ENCODE measurements at places on chromosomes 4 and X.
A peak's percentile ranks its signal among the peaks of the same experiment; 100 is the strongest.

DNA sequence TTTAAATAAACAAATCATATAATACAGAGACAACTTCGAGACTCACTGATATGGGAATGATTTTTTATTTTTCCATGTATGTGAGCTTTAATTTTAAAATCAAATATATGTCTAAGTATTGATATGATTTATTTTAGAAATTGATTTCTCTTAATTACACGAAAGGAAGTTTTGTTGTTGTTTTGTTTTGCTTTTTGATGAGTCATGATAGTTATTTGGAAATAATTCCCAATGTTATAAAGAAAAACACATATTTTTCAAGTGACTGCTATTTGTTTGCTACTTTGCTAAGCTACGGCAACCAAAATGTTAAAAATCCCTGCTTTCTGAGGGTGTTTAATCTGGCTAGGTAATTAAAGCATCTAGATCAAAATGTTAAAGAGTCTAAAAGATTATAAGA lies 2139.4 kb upstream of the TENM3 start:
- DNase-seq, result no peak

DNA sequence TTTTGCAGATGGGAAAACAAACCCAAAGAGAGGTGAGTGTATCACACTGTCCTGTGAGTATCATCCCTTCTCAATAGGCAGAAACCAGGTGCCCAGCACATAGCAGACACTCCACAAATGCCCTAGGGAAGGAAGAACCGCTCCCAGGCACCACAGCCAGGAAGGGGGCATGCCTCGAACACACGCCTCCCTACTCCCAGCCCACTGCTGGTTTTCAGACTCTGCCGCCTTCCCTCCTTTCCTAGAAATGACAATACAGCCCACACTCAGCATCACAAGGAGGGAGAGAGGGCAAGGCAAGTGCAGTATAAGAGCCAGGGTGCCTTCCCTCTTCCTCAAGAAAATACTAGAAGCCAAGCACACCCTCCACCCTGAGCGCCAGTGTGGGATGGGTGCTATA lies 16.2 kb downstream of the JAKMIP1 start:
- DNase-seq, result no peak

DNA sequence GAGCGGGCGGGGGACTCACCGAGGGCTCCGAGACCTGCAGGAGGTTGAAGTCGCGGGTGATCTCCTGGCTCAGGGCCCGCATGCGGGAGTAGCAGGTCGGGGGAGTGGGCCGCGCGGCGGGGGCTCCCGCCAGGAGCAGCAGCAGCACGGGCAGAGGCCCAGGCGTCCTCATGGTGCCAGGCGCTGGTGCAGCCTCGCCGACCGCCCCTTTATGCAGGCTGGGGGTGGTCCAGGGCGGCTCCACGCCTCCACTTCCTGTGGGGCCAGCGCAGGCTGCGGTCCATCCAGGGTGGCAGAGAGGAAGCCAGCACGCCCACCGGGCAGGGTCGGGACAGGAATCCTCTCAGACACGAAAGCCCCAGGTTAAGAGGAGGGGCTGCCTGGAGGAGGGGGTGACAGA lies at the start of gene CYTL1:
Gene CYTL1, minus strand, starts transcription at position 185 of the 400 bp plus-strand sequence. Its CDS starts 13 bp downstream, at position 172.
- DNase-seq, result no peak

- peak; percentile 48 for DNase-seq
Observed at GRCh38 chr4:7135389-7135746, 57.0 kb upstream of the SORCS2 start.

GRCh38 chrX:18962329-18962728 lies 21.6 kb downstream of the PHKA2 start:
- DNase-seq, result no peak

GRCh38 chr4:110704748-110705439 lies 82.0 kb upstream of the PITX2 start:
- DNase-seq, result no peak

GRCh38 chr4:137394018-137394417 lies 138.3 kb downstream of the PCDH18 start:
- no peak for DNase-seq

GRCh38 chr4:38314663-38315062 lies 349.3 kb upstream of the KLF3 start:
- DNase-seq, result no peak

GRCh38 chrX:40154853-40155588 lies 57.3 kb upstream of the BCOR start:
- DNase-seq, result peak; percentile 21

GRCh38 chrX:136126872-136127406 lies 20.4 kb upstream of the FHL1 start:
- DNase-seq, result no peak

GRCh38 chrX:136616987-136617685 lies 30.8 kb upstream of the CD40LG start:
- DNase-seq, result no peak

DNA sequence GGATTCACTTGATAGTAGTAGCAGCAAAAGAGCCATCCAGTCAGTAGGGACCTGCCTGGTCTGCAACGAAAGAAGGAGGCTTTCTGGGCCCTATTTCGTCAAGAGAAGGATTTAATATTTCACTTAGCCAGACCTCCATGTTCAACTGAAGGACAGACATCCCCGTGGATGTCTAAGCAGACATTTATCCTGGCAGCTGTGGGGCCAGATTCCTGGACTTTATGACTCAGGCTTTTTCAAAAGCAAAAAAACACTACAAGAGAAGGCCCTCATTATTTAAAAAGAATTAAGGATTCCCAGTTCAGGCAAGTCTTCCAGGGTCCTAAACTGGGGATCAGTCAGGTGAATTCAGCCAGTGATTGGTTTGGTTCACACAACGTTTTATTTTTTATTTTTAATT lies 88.5 kb upstream of the TSPAN5 start:
- DNase-seq, result no peak

DNA sequence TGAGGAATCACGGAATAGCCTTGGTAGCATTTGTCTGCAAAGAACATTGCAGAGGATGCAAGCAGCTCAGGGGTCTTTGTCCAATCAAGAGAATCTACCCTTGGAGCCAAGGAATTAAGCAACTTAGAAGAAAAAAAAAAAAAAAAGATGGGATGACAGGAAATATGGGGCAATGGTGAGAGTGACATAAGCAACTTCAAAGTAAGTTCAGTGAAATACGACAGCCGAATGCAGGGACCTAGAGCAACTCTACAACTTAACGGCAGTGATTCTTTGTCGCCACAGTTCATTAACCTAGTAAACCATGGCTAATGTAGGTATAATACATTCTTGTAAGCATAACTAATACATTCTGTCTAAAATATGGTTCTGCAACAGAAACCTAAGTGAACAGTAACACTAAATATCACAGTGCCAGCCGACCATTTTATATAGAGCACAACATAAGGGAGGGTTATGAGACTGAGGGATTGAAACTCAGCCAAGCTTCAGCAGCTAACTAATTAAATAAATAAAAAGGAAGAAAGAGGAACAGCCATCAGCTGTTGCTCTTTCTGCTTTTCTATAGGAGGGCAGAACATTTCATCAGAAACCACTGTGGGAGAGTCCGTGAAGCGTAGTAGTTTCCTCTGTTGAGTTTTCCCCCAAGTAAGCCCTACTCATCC lies 74.7 kb downstream of the PPARGC1A start:
- DNase-seq, result no peak

- no peak for DNase-seq
Observed at GRCh38 chr4:7772711-7773385, 166.8 kb downstream of the AFAP1 start.

DNA sequence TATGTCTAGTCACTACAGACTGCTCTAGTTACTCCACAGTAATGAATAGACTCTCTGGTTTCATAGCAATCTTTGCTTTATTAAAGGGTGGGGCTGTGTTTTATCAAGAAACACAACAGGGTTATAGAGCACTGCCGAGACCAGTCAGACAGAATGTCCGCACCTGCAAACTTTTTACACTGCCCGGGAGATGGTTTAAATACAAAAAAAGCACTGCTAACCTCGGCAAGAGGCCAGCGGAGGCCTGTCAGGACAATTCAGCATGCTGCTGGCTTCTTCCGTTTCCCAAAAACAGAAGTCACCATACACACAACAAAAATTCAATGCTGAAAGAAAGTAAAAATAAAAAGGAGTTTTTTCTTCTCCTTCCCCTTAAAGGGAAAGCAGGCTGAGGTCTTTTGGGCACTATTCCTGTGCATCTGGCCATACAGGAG lies 67.4 kb downstream of the IRF2 start:
- DNase-seq, result no peak

DNA sequence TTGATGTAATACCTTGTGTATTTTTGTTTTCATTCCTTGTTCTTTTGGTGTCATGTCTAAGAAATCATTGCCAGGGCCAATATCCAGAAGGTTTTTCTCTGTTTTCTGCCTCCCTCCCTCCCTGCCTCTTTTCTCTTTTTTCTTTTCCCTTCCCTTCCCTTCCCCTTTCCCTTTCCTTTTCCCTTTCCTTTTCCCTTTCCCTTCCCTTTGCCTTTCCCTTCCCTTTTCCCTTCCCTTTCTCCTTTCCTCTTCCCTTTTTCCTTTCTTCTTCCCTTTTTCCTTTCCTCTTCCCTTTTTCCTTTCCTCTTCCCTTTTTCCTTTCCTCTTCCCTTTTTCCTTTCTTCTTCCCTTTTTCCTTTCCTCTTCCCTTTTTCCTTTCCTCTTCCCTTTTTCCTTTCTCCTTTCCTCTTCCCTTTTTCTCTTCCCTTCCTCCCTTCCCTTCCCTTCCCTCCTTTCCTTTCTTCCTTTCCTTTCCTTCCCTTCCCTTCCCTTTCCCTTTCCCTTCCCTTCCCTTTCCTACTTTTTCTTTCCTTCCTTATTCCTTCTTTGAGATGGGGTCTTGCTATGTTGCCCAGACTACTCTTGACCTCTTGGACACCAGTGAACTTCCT lies 646.1 kb downstream of the RAPGEF2 start:
- no peak for DNase-seq

GRCh38 chrX:19673375-19674040 lies 158.2 kb upstream of the MAP3K15 start:
- DNase-seq, result no peak

- no peak for DNase-seq
Observed at GRCh38 chr4:32219306-32220075, 1499.3 kb downstream of the PCDH7 start.

DNA sequence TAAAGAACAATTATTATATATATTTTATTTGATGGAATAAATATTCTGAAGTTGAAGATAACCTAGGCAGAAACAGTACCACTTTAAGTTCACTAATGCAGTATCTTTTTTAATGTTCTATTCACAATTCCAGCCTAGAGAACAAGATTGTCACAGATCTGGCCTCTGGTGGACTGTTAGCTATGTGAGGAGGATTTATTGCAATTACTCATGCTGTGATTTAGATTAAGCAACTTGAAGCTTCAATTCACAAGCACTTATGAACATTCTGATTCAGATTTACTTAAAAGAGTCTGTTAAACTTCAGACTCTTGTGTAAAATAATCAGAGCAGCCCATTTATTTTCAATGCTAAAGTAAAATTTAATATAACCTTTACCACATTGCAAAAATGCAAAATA lies 1489.8 kb downstream of the STIM2 start:
- DNase-seq, result no peak

DNA sequence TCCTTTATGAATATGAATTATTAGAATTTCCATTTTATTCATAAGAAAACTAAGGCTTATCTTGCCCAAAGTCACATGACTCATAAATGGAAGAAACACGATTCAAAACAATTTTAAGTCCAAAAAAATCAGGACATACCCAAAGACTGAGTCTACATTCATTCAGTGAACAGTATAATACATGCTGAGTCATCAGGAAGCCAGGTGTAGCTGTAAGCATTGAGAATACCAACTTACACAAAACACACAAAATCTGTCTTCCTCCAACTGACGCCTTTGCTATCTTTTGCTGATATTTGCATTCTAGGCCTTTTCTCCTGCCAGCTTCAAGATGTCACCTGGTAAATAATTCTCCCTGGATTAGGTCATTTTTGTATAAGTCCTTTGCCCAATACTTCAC lies 520.1 kb upstream of the GALNT7 start:
- no peak for DNase-seq

- no peak for DNase-seq
Observed at GRCh38 chr4:123260653-123261052, 135.9 kb upstream of the SPRY1 start.

DNA sequence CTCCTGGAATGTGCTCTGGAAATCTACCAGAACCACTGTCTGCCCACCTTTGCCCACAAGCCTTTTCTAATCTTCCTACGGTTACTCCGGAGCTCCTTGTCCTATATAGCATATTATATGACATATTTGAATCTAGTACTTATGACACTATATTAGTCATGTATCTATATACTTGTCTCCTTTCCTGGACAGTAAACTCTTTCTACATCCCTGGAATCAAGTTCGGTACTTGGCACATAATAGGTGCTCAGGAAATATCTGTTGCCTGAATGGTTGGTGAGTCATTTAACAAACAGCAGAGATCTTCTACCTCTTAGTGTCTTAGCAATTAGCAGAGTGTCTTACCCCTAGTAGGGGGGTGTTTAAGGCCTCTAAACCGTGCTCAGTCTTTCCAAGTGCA lies 123.6 kb downstream of the RELL1 start:
- DNase-seq, result no peak

- no peak for DNase-seq
Observed at GRCh38 chr4:8035371-8035780, 95.7 kb upstream of the AFAP1 start.

GRCh38 chrX:10111364-10112148 lies 45.2 kb upstream of the CLCN4 start:
- DNase-seq, result no peak

- no peak for DNase-seq
Observed at GRCh38 chrX:48083706-48084105, 12.3 kb upstream of the ZNF630 start.

- DNase-seq, result no peak
Observed at GRCh38 chrX:24214568-24214967, 65.0 kb downstream of the ZFX start.

DNA sequence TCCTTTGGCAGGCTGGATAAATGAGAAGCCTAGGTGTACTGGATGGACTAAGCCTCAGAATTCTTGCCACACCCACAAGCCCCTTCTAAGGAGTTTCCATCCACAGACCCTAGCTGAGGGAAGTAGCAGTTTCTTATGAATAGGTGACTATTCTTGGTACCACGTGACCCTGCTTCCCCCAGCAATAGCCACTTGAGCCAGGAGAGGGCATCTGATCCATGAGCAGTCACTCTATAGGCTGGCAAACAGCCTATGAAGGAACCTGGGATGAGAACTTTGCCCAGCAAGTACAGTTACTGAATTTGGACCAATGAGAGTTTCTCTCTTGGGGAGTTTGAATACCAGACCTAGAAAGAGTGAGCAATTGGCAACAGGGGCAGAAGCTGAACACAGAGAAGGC lies 84.0 kb downstream of the RTL9 start:
- no peak for DNase-seq

- no peak for DNase-seq
Observed at GRCh38 chr4:183106839-183107238, 7.8 kb downstream of the WWC2 start.

- no peak for DNase-seq
Observed at GRCh38 chrX:53711436-53711835, 24.9 kb upstream of the HUWE1 start.

- DNase-seq, result no peak
Observed at GRCh38 chrX:42869659-42870476, 91.9 kb upstream of the PPP1R2C start.

All from SHP77 (cell line).